Thymus (tissue), 14 donors: ENCODE measurements at places on chromosomes 2 and 18. TPM values are rescaled to one million over a fixed set of nuclear protein-coding genes. Genes with fewer than 3 reads are reported as not detected.

- H3K4me1 ChIP-seq, result no peaks in the 10 kb centered on the region
- no peaks in the 10 kb centered on the region for H3K27me3 ChIP-seq
- no peak for DNase-seq
These were observed 12.2 kb downstream of the MYCN start for GRCh38 chr2:15952451-15953146.

DNA sequence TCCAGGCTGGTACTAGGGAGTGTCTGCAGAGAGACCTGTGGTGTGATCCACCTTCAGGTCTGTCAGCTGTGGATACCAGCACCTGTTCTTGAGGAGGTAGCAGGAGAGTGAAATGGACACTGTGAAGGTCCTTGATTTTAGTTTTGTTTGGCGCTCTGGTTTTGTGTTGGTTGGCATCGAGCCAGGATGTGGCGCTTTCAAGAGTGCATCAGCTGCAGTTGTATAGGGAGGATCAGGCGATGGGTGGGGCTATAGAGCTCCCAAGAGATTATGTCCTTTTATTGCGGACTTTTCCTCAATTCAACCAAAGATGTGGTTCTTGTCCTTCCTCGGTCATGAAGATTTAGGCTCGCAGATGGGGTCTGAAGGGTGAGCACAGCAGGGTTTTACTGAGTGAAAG is 37.5 kb downstream of the SLC39A10 start:
- no peak overlapping the region for H3K4me3 ChIP-seq
- peaks cover 13% of the 10 kb centered on the region for H3K36me3 ChIP-seq
- no peak for DNase-seq
- H3K27me3 ChIP-seq, result no peaks in the 10 kb centered on the region
- H3K4me1 ChIP-seq, result no peaks in the 10 kb centered on the region

DNA sequence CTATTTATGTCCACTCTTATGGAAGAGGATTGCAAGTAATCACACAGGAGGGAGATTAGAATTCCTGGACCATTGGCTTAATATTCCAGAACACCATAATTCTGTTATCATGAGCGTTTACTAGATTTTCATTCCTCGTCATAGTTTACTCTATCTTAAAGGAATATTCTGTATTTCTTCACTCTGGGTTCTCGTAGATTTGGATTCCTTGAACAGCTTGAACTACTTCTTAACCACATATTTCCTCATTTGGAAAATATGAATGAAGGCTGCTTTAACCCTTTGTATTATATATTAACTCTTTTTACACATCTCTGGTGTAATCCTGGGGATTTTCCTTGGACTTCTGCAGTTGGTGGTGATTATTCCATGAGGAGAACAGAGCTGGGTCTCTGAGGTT is 46.3 kb upstream of the CCBE1 start:
- DNase-seq, result no peak
- no peaks in the 10 kb centered on the region for H3K27me3 ChIP-seq
- H3K36me3 ChIP-seq, result no peaks in the 10 kb centered on the region
- H3K4me1 ChIP-seq, result no peaks in the 10 kb centered on the region

- DNase-seq, result no peak
- H3K4me3 ChIP-seq, result no peak overlapping the region
- H3K4me1 ChIP-seq, result no peaks in the 10 kb centered on the region
These were observed 548.6 kb upstream of the ZEB2 start for GRCh38 chr2:145068509-145068908.

- no peak for DNase-seq
- no peaks in the 10 kb centered on the region for H3K36me3 ChIP-seq
- no peaks in the 10 kb centered on the region for H3K27me3 ChIP-seq
- no peaks in the 10 kb centered on the region for H3K4me1 ChIP-seq
- no peak overlapping the region for H3K4me3 ChIP-seq
These were observed 167.3 kb downstream of the MAIP1 start for GRCh38 chr2:200122683-200123082.

ZNG1B gene
- total RNA-seq, result 34.5 TPM

SLC11A1 gene
- 0.71 TPM for total RNA-seq

ESPNL gene
- 0.66 TPM for total RNA-seq

PLEKHH2 gene
- total RNA-seq, result 0.66 TPM

TUBA3D gene
- total RNA-seq, result 0.05 TPM

RNASEH1 gene
- 15.7 TPM for total RNA-seq
